Aorta (tissue), 5 donors: ENCODE measurements at places on chromosomes 3 and 15.

DNA sequence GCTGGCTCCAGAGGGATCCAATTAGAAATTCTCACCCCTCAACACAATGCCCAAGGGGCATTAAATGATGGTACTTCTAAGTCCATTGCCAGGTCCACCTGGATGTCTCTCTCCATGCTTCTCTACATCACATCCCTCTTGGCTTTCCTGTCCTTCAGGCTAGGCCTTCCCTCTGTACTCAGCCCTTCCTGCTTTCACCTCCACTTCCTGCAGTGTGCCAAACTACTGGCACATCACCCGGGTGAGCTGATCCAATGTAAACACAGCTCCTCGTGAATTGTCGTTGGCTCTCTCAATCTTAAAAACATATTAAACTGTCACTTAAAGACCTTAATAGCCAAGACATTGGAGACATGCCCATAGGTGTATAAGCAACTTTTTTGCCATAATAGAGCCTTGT, 4.0 kb downstream of the LMCD1 start:
- peak overlapping the region; percentile 89 for H3K27ac ChIP-seq
- peaks cover 5% of the 10 kb centered on the region for H3K4me1 ChIP-seq
- DNase-seq = no peak
- no peaks in the 10 kb centered on the region for H3K27me3 ChIP-seq
- H3K4me3 ChIP-seq = peak overlapping the region; percentile 92

- DNase-seq = no peak
- H3K36me3 ChIP-seq = peaks cover 2% of the 10 kb centered on the region
- H3K27me3 ChIP-seq = no peaks in the 10 kb centered on the region
- H3K4me1 ChIP-seq = no peaks in the 10 kb centered on the region
- peak overlapping the region; percentile 49 for H3K27ac ChIP-seq
- H3K4me3 ChIP-seq = no peak overlapping the region
Measured at GRCh38 chr15:98923171-98923570, 84.4 kb downstream of the PGPEP1L start.

DNA sequence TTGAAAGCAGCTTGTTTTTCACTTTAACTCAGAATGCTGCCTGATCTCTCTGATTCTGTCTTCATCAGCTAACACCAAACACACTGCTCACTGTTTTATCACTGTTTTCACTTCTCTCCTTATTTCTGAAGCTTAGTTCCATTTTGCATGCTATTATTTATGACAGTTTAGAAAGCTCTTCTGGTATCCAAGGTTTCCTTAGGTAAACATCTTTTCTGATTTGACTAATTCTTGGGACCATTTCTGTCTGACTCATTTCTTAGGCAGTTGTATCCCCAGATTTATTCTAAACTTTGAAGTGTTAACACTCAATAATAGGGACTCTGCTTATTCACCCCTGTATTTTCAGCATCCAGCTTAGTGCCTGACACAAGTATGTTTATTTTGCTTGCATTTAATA, 167.7 kb downstream of the BCHE start:
- H3K4me1 ChIP-seq = no peaks in the 10 kb centered on the region
- no peaks in the 10 kb centered on the region for H3K27me3 ChIP-seq
- no peak overlapping the region for H3K4me3 ChIP-seq
- no peak for DNase-seq
- no peak overlapping the region for H3K27ac ChIP-seq

DNA sequence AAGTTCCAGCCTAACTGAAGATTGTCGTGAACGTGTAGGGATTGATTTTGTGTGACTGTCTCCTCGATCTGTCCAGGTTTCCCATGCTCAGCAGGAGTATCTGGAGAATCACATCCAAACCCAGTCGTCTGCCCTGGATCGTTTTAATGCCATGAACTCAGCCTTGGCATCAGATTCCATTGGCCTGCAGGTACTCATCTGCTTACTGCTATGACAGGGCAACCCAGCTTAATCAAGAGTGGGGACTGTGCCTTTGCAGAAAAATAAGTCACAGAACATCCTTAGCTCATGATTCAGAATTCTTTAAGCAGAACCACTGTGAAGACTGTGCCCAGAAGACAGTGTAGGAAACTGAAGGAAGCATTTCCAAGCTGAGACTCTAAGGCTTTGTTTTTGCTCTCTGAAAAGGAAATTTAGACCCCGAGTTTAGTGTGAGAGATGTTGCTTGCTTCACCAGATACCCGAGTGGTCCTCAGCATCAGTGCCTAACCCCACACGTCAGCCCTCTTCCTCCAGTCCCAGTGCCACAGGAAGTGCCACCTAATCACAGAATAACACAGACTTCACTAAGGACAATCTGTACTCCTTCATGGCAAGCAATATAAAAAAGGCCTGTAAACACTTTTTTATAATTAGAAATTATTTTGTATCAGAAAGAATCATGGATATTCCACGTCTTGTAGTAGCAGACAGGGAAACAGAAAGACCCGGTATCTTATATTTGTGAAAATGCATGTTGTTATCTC, 34.2 kb downstream of the MYZAP start:
- no peaks in the 10 kb centered on the region for H3K36me3 ChIP-seq
- no peak for DNase-seq
- H3K4me1 ChIP-seq = no peaks in the 10 kb centered on the region

DNA sequence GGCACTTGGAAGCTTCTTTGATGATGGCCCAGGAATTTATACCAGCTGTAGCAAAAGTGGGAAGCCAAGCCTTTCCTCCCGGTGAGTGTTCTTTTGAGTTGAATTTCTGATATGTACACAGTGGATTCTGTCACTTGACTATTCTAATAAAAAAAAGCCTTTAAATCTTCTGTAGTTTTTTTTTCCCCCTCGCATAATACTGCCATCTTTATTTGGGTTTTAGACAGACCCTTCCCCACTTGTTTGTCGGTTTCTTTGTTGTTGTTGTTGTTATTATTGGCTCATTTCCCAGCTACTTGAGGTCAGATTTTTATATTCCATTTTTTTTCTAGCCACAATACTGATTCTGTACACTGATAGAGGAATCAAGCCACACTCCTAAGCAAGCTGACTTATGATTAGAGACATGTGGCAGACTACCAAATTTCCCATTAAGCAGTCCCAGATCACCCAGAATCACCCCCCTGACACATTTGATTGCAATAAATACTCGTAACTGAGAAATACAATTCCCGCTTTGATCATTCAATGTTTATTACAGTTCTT, 122.4 kb upstream of the IL12A start:
- H3K4me1 ChIP-seq = peaks cover 12% of the 10 kb centered on the region
- no peak for DNase-seq
- peak overlapping the region; percentile 57 for H3K27ac ChIP-seq

- H3K27me3 ChIP-seq = no peaks in the 10 kb centered on the region
- H3K27ac ChIP-seq = no peak overlapping the region
- H3K4me1 ChIP-seq = no peaks in the 10 kb centered on the region
Measured at GRCh38 chr3:152244517-152244888, 24.2 kb upstream of the MBNL1 start.

- no peaks in the 10 kb centered on the region for H3K27me3 ChIP-seq
- DNase-seq = no peak
- H3K4me1 ChIP-seq = no peaks in the 10 kb centered on the region
- H3K36me3 ChIP-seq = no peaks in the 10 kb centered on the region
- no peak overlapping the region for H3K27ac ChIP-seq
Measured at GRCh38 chr3:187630404-187630803, 39.8 kb downstream of the SST start.

GRCh38 chr15:34591306-34591705, 7.9 kb upstream of the GOLGA8B start:
- H3K36me3 ChIP-seq = no peaks in the 10 kb centered on the region
- no peaks in the 10 kb centered on the region for H3K4me1 ChIP-seq
- H3K27me3 ChIP-seq = no peaks in the 10 kb centered on the region
- no peak overlapping the region for H3K27ac ChIP-seq

GRCh38 chr3:99646107-99646435, 7.7 kb downstream of the COL8A1 start:
- peaks cover 13% of the 10 kb centered on the region for H3K4me1 ChIP-seq
- H3K27ac ChIP-seq = peak overlapping the region; percentile 90
- DNase-seq = no peak
- no peaks in the 10 kb centered on the region for H3K36me3 ChIP-seq
- H3K27me3 ChIP-seq = no peaks in the 10 kb centered on the region
- no peak overlapping the region for H3K4me3 ChIP-seq

- no peaks in the 10 kb centered on the region for H3K36me3 ChIP-seq
- H3K4me1 ChIP-seq = peaks cover 10% of the 10 kb centered on the region
- DNase-seq = peak; percentile 87
- no peak overlapping the region for H3K27ac ChIP-seq
- H3K4me3 ChIP-seq = no peak overlapping the region
Measured at GRCh38 chr3:188954590-188955208, 217.1 kb upstream of the TPRG1 start.

DNA sequence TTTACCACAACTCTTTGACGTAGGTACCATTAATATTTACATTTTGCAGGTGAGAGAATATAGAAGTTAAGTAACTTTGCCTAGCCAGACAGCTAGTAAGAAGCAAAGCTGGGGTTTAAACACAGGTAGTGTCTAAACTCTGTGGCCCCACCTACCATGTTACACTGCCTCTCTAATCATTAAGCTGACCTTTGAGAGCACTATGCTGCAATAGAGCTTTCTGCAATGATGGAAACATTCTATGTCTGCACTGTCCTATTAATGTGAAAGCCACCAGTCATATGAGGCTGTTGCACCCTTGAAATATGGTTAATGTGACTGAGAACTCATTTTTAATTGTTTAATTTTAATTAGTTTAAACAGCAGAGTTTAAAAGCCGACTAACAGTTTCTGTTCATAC, 6.3 kb upstream of the RARB start:
- DNase-seq = no peak
- no peaks in the 10 kb centered on the region for H3K36me3 ChIP-seq
- no peak overlapping the region for H3K4me3 ChIP-seq
- no peaks in the 10 kb centered on the region for H3K27me3 ChIP-seq
- H3K4me1 ChIP-seq = no peaks in the 10 kb centered on the region

GRCh38 chr15:97929456-97930229, 30.9 kb upstream of the ARRDC4 start:
- no peaks in the 10 kb centered on the region for H3K36me3 ChIP-seq
- H3K4me3 ChIP-seq = no peak overlapping the region
- no peaks in the 10 kb centered on the region for H3K27me3 ChIP-seq
- H3K4me1 ChIP-seq = no peaks in the 10 kb centered on the region
- no peak for DNase-seq

GRCh38 chr3:181956122-181956521, 244.4 kb downstream of the SOX2 start:
- DNase-seq = no peak
- no peak overlapping the region for H3K4me3 ChIP-seq
- no peak overlapping the region for H3K27ac ChIP-seq
- no peaks in the 10 kb centered on the region for H3K27me3 ChIP-seq
- no peaks in the 10 kb centered on the region for H3K36me3 ChIP-seq
- H3K4me1 ChIP-seq = no peaks in the 10 kb centered on the region

GRCh38 chr15:94203306-94203705, 28.1 kb upstream of the MCTP2 start:
- H3K27me3 ChIP-seq = no peaks in the 10 kb centered on the region
- no peak for DNase-seq
- H3K4me3 ChIP-seq = no peak overlapping the region
- H3K27ac ChIP-seq = no peak overlapping the region
- no peaks in the 10 kb centered on the region for H3K4me1 ChIP-seq

GRCh38 chr15:42059661-42060476, 34.5 kb downstream of the PLA2G4D start:
- H3K4me1 ChIP-seq = no peaks in the 10 kb centered on the region
- no peak overlapping the region for H3K4me3 ChIP-seq
- no peak overlapping the region for H3K27ac ChIP-seq
- H3K27me3 ChIP-seq = no peaks in the 10 kb centered on the region

DNA sequence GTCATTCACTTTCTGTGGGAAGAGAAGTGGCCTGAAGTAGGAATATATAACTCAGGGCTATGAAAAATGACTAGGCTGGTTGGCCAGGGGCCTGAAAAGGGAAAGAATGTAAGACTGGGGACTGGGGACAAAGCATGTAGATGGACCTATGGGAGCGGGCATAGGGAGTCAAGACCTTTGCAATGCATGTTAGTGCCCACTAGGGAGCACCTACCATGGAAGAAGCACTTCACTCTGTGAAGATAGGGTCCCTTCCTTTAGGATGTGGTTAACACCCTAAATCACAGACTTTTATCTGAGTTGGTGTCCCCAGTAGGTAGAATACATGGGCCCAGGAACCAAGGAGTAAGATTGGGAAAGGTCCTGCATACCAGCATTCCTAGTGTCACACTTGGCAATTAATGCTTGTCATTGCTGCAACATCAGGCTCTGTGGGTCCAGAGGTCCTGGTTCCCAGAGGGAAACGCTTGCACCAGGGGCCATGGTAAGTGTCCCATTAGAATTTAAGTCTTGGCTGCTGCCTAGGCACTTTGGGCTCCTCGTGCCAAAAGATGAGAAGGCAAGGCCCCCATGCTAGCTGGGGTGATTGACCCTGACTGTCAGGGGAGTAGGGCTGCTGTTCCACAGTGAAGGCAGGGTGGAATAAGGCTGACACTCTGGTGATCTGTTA, 79.6 kb downstream of the CRYGS start:
- no peaks in the 10 kb centered on the region for H3K4me1 ChIP-seq
- no peak for DNase-seq
- H3K4me3 ChIP-seq = no peak overlapping the region
- H3K27ac ChIP-seq = no peak overlapping the region
- no peaks in the 10 kb centered on the region for H3K27me3 ChIP-seq
